ENCODE measurements at places on chromosomes 2 and 18.

GRCh38 chr2:147398996-147399395 is 445.8 kb upstream of the ACVR2A start:
- DNase-seq = no peak

DNA sequence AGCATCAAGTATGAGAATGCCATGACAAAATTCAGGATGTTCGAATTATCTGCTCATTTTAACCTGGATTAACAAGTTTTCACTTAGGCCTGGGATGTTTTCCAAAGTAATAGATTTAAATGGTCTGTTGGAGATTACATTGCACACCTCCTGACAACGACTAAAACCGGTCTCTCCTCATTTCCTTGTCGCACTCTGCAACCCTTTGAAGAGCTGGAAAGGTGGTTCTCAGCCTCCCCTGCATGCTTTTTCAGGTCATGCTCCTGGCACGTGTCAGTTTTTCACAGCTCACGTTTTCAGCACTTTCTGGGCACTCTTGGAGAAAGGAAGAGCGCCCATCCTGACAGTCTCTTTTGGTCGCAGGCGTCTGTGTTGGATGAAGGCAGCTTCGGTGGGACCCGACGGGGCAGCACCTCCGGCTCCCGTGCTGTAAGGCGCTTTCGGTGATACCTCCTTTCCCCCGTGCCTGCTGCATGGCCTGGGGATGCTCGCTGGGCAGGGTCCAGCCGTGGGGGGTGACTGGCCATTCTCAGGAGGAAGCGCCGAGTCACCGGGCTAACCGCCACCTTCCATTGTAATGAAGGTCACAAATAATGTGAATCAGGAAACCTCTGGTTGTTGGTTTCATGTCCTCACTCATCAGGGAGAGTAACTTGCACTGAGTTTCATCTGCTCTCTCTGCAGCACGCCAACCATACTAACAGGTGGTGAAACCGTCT is 63.5 kb upstream of the RBM44 start:
- no peak for DNase-seq

- no peak for DNase-seq
Measured at GRCh38 chr18:45553723-45554388, 61.4 kb upstream of the SLC14A2 start.

GRCh38 chr18:53753601-53754000 is 470.9 kb downstream of the MBD2 start:
- DNase-seq = no peak

GRCh38 chr2:17878281-17879136 is at the start of gene KCNS3:
TSS of gene KCNS3 (plus strand) at chr2:17878667. CDS start at chr2:17931009, 52,342 bp downstream.
- no peak for DNase-seq

DNA sequence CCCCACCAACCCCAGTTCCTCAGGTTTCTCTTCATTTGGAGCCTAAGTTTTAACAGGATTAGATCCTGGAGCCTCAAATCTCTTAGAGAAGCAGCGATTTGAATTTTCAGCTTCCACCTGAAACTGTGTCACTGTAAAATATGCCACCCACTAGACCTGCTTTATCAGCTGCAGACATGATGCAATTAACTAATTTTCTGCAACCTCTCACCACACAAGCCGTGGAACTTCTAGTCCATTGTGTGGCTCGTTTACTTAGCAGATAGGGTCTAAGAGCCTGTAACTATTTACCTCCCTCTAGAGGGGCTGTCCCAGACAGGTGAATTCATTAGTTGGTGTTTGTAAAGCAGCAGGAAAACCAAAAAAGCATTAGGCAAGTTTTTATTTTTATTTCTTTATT is 31.6 kb upstream of the FZD5 start:
- no peak for DNase-seq

- no peak for DNase-seq
Measured at GRCh38 chr2:3536682-3537632, 17.6 kb upstream of the ADI1 start.

- DNase-seq = no peak
Measured at GRCh38 chr18:12744103-12744502, 41.3 kb downstream of the PSMG2 start.

GRCh38 chr2:1802046-1802445 is 57.7 kb upstream of the PXDN start:
- no peak for DNase-seq

DNA sequence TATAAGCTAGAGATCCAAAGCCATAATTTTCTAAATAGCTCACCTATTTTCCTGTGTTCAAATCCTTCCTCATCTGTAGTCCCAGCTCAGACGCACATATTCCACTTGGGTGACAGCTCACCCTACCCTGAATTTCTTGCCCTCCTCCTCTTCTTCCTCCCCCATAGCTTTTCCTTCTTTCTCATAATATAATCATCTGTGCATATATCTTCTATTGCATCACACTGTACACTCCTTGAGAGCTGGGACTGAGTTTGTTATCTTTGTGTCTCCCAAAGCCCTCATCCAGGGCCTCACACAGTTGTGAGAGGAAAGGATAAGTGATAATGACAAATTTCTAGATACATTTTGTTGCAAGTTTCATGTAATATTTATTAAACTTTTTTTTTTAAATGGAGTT is 55.9 kb upstream of the RTN4 start:
- DNase-seq = no peak

DNA sequence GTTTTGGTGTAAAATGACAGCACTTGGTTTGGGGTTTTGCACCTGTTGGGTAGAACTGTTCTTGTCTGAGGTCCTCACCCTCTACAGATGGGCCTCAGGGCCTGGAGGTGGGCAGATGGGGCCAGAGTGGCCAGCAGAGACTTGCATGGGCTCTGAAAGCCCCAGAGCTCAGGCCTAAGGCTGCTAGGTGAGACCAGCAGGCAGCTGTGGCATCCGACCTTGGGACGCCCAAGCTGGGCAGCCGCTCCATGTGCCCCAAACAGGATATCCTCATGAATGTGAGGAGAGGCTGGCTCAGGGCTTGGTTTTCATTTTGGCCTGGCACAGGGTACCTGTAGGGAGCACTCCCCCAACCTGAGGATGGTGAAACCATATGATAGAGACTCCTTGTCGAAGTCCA is 38.3 kb downstream of the GBX2 start:
- no peak for DNase-seq

- DNase-seq = no peak
Measured at GRCh38 chr2:172094294-172095145, 8.2 kb downstream of the DLX2 start.

GRCh38 chr18:13527730-13528129 is 198.6 kb downstream of the FAM210A start:
- no peak for DNase-seq

- no peak for DNase-seq
Measured at GRCh38 chr18:78912844-78913243, 66.8 kb upstream of the SALL3 start.

- no peak for DNase-seq
Measured at GRCh38 chr2:71743995-71744675, 290.8 kb downstream of the DYSF start.

- DNase-seq = no peak
Measured at GRCh38 chr2:226656367-226656766, 143.3 kb downstream of the IRS1 start.

DNA sequence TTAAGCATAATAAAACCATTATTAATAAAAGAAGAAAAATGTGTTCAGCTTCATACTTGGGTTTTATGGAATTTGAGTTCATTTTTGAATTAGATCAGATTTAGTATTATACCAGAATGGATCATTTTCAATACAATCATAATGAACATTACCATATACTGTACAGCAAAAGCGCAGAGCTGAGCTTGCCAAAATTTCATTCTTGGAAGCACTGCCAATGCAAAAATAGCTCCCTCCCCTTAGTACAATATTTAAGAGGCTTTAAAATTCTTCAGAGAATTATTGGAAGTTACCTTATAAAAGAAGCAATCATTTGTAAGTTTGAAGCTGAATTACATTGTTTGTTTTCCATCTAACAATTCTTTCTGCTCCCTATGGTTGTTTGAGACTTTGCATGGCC is 938.1 kb upstream of the SLC39A10 start:
- no peak for DNase-seq

DNA sequence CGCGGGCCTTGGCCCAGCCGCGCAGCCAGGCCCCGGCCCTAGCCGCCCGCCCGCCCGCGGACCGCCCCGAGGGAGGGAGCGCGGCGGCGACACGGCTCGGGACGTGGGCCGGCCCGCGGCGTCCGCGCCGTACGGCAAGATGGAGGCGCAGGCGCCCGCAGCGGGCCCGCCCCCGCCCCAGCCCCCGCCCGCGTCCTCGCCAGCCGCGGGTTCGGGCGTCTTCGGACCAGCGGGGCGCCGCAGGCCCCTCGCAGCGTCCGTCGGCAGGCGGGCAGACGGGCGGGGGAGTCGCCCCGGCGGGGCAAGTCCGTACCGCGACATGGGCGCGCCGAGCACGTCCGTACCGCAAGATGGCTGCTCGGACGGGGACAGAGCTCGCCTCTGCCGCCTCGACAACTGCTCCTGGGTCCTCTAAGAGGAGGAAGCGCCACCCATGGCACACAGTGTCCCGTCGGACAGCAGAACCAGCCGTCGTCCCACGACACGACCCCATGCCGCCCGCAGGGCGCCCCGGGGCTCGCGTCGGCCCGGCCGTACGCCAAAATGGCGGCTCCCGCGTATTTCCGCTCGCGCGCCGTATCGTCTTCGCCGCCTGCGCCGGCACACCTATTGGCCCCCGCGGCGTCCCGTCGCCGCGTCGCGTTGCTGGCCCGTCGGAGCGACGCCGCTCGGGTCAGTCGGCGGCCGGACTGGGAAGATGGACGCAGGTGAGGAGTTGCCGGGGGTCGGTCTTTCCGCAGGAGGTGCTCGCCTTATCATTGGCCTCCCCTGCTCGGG is at the start of the genes ATG4B and THAP4:
TSS of gene ATG4B (plus strand) at position 676 of the 777 bp plus-strand sequence. CDS start at position 698, 22 bp downstream.
TSS of gene THAP4 (minus strand) at position 141 of the 777 bp plus-strand sequence. CDS start 141 bp downstream, outside the sequence.
- DNase-seq = peak; percentile 64

DNA sequence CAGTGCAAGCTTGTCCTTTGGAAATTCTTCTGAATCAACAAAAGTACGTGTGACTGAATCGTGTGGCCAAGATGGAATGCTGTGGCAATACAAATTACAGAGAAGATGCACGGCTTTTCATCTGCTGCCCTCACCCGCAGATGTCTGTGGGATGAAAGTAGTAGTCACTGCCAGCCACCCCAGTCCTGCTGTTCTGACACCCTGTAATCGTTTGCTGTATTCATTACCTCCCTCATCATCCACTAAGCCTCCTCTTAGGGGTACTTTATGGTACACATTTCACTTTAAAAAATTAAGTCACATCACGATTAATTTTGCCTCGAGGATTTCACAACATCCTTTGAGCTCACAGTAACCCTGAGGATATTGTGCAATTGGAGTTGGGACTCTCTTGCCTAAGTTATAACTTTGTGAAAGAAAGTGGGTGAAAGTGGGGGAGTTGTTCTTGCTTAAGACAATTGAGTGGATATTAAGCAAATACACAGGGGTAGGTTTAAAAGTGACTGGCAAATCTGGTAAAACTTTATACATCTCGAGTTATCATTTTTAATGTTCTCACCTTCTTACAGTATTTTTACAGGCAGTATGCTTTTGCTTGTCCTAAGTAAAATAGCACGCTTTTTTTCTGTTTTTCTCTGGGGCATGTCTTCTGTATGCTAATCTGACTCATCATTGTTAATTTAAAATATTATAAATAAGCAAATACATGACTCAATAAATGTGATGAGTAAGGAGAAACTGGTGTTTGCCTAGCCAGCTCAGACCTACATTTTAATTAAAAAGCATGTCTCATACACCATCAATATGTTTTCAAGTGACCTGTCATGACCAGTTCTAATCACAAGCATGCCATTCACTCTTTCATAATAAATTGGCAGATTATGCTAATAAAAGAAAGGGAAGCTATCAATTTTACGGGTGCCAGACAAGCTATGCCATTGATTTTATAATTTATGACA is 680.9 kb downstream of the IRS1 start:
- no peak for DNase-seq

DNA sequence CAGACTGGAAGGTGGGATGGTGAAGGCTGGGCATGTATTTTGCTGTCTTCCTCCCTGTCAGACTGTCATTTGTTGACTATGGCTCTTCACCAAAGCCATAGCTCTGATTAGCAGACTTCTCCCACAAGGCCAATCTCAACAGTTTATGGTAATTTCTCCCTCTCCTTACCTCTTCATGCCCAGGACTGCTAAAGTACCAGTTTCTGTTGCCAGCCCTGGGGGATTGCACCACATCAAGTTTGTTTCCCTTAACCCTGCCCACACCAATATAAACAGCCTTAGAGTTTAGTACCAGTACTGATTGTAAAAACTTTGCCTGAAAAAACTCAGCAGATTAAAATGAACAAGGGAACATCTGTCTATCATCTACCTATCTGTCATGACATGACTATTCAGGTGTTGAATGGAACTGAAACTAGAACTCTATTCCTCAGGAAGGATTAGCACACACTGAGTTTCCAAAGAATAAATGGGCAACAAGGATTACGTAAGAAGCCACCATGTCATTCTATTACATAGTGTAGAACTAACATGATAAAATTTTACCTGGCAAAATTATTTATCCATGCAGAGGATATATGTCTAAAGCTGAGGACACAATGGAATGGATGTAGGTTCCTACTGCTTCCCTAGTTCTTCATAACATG is 13.7 kb downstream of the FEZ2 start:
- DNase-seq = no peak

DNA sequence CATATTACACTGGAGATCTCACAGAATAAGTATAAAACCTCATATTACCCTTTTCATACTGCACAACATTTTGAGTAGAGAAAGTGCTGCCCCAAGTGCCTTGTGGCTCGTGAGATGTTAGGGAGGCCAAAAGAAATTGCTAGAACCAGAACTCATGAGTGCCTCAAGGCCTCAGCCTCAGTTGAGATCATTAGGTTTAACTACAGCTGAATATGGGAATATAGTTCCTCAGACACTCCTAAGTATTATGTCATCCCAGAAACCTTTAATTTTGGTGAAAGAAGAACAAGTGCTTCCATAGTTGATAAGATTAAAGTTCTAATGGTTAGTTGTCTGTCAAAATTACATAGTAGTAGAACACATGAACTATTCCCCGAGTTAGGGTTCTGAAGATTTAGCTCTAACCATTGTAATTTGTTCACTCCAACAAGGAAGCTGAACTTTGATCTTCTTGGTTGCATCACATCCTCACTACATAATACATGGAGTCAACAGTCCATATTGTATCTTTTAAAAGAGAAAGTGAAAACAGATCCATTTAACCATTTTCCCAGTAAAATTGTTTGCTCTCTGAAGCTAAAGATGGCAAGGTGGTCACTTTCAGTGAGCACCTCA is 9.6 kb upstream of the AQP4 start:
- DNase-seq = no peak

GRCh38 chr18:7576685-7577084 is 9.6 kb downstream of the PTPRM start:
- DNase-seq = no peak

DNA sequence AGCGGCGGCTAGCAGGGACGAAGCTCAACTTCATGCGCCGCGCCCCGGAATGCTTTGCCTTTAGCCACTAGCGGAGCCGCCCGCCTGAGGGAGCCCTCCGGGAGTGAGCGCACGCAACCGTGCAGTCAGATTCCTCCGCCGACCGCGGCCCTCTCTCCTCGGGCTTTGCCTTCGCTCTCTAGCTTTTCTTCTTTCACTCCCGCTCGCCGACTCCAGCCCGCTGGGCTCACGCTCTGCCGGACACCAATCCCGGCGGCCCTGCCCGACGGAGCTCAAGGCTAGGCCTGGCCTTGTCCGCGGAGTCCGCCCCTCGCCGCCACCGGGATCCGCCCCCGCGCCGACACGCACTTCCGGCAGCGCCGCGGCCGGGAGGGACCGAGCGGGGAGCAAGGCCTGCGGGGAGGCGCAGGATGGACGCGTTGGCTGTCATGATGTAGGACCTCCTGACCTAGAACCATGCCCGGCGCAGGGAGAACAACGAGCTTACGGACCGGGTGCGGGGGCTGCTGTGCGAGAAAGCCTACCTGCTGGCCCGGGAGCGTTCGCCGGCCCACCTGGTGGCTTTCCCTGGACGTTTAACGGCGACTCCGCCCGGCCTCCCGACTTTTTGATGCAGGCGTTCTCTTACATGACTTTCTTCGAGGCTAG is 40.8 kb upstream of the AKAIN1 start:
- DNase-seq = peak; percentile 69

GRCh38 chr2:65057054-65057375 is 799 bp downstream of the CEP68 start:
- no peak for DNase-seq

Data from NK-92 treated with Interleukin-12 subunit alpha and Interleukin-12 subunit beta, amount 100 ng/mL, for 24 hours (cell line).